Cardiac fibroblast (primary cell): ENCODE measurements at places on chromosomes 4 and X.

DNA sequence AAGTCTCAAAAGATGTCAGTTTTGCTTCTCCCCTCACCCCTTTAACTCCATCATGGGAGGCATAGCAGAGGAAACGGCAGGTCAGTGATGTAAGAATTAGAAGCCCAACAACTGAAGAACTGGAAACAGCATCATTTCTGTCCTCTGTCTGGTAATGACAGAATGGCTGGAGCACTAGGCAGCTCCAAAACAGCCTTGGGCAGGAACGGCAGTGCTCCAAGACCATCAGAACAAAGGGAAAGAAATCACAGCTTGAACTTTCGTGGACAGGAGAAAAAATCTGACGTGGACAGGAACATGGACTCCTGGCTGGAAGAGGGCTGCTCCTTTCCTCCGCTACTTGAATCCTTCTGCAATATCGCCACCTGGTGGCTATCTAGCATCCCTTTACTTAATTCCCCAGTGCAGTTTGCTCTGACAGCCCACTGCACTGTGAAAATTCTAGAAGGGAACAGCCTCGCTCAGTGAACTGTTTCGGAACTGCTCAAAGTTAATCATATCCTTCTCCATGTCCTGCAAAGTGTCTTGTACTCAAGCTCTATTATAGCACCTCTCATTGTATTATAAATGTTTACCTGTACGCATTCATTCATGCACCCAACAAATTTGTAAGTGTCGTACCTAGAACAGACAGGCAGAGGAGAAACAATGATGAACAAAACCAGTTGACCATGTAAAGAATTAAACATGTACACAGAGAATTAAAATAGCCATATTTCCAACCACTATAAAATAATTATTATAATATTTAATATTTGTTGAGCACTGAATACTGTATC lies 20.4 kb downstream of the SLC25A53 start:
- peak; percentile 92 for DNase-seq

GRCh38 chr4:11881364-11881763 lies 452.7 kb upstream of the HS3ST1 start:
- DNase-seq = no peak

DNA sequence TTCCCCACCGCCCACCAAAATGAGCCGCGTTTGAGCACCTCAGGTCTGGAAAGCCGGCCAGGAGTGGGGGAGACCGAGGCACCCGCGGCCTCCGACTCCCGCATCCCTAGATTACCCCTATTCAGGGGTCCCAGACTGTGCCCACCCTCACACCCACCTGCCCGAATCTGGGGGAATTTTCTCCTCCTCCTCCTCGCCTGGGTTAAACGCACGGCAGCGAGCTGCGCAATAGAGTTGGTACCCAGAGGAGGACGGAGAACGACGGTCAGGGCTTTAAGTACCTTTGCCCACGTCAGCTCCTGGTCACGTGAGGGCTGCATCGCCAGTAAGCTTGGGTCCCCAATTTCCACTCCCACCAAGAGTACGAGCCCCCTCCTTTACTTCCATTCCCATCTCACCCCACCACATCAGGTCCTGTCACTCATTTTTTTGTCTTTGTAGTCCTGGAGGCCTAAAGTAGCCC lies at the start of gene ARMCX2:
TSS of gene ARMCX2 (minus strand) at position 250 of the 463 bp plus-strand sequence. CDS start 2,262 bp downstream, outside the sequence.
- peak; percentile 76 for DNase-seq

DNA sequence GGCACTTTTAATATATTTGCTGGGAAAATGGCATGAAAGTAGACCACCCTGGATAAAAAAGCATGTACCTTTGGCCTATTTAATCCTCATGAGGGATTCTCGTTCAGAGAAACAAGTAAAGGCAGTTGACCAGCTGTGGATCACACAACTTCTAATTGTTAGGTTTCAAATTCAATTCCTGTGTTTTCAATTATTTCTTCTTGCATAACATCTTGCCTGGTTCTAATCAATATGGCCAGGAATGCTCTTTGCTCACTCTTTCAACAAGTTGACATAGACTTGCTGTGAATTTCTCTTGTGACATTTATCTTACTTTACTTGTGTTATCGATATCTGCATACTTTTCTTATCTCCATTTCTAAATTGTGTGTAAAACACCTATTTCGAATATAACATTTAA lies 211.8 kb downstream of the SLC7A11 start:
- no peak for DNase-seq

DNA sequence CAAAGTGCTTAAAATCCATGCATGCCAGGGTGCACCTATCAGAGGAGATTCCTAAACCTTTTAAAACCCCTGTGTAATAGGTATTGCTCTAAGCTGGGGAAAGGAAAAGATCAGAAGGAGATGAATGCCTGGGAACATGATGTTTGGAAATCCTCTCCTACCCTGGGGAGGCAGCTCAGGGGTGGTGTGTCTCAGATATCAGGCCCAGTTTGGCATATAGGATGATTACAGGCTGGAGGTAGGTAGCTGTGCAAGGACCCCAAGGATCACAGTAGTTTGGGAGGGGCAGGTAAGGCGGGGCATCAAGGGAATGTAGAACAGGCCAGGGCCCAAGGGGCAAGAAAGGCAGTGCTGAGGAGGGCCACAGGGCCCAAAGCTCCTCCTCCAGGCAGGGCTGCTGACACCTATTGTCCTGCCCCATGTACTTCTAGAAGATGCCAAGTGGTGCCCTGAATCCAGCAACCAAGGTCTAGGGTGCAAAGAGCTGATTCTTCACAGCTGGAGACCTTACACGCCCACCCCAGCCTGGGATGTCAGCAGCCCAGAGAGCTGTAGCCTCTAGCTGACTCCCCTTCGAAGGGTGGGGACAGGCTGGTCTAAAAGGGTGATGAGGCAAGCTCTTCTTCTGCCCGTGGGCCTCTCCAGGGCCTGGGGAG lies 17.6 kb downstream of the SASH3 start:
- no peak for DNase-seq

GRCh38 chrX:78333521-78333920 lies 6.1 kb upstream of the CYSLTR1 start:
- DNase-seq = peak; percentile 55

DNA sequence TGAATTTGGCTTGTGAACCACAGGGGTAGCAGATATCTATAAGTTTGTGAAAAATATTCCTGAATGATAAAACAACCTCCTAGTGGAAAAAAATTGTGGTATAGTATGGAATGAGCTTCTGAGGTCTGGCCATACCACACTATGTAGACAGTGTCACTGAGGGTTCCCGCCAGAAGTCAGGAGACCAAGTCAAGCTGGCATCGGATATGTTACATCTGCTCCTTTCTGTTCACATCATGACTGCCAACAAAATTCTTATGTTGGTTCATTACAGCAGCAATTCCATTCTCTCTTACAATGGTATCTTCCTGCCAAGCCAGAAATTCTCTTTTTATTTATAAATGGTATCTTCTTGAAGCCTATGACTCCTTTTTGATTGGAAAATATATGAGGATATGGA lies 273.0 kb downstream of the PPP3CA start:
- DNase-seq = no peak

GRCh38 chr4:88320224-88320779 lies 35.9 kb upstream of the PPM1K start:
- peak; percentile 20 for DNase-seq

DNA sequence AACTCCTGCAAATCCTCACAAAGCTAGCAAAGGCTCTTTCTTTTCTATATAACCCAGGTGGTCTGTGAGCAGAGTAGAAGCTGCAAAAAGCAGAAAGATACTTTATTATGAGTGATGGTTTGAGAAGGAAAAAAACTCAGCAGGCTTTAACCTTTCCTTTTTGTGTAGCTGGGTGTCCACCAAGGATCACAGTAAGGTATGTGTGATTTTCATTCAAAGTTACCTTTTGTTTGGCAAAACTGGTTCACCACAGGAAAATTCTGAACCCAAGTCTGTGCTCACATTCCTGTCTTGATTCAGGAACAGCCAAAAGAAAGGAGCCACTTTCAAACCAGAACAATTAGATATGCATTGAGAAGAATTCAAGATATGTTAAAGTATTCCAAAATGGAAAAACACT lies 35.7 kb downstream of the FRAS1 start:
- DNase-seq = no peak

DNA sequence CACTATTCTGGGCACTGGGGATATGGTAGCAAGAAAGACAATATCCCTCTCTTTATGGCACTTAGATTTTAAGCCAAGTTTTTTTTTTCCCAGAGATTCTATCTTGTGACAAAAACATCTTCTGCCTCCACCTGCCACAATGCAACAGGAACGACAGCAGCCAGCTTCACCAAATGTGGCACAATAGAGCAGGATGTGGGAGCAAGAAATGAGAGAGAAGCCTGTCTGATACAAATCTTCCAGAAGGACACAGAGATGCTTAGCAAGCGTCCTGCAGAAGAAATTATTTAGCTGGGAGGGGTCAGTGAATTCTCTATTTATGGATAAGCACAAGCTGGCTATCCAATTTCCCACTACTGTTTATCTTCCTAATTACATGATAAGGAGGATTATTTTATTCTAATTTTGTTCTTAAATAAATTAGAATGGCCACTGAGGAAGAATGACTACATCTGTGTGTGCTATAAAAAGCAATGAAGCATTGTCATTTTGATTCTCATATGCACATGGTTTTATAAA lies 27.1 kb upstream of the ZNF330 start:
- DNase-seq = no peak

GRCh38 chr4:134636338-134637051 lies 434.9 kb upstream of the PABPC4L start:
- no peak for DNase-seq
